Stimulated activated CD4-positive, alpha-beta T cell treated with anti-CD3 and anti-CD28 coated beads, Interleukin-1b, Interleukin-23, amount 100 ng/mL, for 1 hour (primary cell): ENCODE measurements at places on chromosomes 5 and 9.

GRCh38 chr9:18678821-18679590 is 205.1 kb downstream of the ADAMTSL1 start:
- no peak for DNase-seq

DNA sequence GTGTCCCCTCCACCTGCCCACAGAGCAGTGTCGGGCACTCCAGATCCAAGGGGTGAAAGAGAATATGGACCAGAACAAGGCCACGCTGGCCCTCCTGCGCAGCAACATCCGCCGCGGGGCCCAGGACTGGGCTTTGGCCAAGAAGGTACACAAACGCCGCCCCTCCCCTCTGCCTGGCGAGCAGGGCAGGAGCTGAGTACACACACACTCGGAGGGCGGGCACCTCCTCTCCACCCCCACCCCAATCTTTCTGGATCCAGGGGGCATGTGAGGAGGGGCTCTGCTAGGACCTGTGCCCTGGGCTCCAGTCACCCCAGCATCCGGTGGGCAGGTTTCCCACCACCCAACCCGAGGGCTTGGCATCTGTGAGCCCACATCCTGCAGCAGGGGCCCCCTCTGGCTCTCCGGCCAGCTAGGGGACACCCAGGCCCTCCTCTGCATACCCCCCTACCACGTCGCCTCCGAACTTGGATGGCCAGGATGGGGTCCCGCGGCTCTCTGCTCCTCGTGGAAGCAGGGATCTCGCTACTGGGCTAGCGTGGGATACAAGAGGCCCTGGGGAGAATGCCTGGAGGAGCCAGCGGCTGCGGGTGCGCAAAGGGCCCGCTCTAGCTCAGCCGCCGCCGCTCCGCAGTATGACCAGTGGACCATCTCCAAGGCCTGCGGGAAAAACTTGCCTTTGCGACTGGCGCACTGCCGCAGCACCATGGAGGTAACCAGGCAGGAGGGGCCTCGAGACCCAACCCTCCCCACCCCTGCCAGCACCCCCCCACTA is 3.1 kb downstream of the CCDC183 start:
- no peak for DNase-seq

GRCh38 chr9:113682297-113682771 is 193.8 kb upstream of the ZNF618 start:
- no peak for DNase-seq

DNA sequence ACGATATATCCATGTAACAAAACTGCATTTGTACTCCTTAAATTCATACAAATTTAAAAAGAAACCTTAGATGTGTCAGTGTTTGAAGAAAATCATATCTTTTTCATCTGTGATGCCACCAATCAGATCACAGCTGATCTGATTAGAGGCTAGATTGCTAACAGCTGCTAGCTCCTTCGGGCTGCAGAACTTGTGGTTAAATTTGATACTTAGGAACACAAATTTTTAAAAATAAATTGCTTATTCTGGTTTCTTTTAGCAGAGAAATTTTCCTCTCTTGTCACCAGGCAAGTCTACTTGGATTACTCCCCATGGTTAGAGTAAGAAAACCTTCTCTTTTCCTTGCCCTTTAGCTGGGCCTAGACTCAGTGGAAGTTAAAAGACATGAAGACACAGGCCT is 94.6 kb upstream of the RANBP6 start:
- no peak for DNase-seq

- no peak for DNase-seq
Observed at GRCh38 chr5:1874771-1875220, 7.9 kb downstream of the IRX4 start.

DNA sequence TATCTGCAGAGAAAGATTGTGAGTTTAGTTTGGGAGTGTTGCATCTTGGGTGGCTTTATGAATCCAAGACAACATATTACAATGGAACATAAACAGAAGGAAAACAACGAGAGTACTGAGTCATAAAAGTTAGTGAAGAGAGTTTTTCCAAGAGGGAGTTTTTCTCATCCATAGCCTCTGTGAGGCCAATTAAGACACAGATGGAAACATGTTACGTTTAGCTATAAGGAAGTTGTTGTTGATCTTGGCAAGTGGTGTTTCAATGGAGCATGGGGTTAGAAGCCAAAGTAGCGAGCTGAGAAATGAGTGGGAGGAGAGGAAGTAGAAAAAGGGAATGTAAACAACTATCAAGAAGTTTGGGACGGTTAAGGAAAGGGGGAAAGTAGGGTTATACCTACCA is 53.3 kb upstream of the SPATA31D4 start:
- no peak for DNase-seq

- no peak for DNase-seq
Observed at GRCh38 chr5:155954701-155955445, 372.1 kb upstream of the SGCD start.

DNA sequence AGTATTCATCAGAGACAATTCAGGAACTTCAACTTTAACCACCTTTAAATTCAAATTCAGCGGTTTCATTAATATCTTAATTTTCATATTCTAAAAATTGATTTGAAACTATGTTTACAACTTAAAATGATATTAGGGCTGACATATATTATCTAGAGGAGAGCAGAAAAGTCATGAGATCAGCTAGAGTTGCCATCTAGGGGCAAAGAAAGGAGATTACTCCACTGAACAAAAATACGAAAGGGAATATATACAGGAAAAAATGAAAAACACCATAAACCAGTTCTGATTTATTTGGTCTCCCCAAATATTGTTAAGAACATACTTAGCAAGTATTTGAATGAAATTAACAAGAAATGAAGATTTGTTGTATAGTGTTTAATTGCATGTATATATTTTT is 946.3 kb downstream of the DTWD2 start:
- DNase-seq = no peak

DNA sequence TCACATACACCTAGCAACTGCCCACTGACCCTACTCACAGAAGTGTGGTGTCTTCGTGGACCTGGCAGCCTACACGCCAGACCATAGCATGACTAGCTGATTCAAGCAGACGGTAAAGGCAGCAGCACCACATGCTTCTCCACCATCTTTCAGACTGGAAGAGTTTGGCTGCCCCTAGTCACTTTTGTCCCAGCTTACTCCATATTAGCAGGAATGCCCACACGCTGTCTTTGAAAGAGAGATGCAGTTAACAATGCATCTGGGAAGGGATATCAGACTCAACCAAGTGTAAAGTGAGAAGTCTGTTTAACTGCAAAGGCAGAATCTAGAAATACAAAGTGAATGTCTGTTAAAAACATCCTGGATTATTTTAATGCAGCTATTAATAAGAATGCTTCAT is 177.2 kb upstream of the GNA14 start:
- DNase-seq = no peak

GRCh38 chr9:3732077-3733038 is 206.6 kb upstream of the RFX3 start:
- DNase-seq = no peak

DNA sequence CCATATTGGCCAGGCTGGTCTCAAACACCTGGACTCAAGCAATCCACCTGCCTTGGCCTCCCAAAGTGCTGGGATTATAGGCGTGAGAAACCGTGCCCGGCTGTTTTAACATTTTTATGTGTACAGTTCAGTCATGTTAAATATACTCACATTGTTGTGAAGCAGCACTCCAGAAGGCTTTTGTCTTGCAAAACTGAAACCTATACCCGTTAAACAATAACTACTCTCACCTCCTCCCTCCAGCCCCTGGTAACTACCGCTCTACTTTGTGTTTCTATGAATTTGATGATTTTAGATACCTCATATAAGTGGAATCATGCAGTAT is 23.1 kb upstream of the SHB start:
- DNase-seq = no peak

DNA sequence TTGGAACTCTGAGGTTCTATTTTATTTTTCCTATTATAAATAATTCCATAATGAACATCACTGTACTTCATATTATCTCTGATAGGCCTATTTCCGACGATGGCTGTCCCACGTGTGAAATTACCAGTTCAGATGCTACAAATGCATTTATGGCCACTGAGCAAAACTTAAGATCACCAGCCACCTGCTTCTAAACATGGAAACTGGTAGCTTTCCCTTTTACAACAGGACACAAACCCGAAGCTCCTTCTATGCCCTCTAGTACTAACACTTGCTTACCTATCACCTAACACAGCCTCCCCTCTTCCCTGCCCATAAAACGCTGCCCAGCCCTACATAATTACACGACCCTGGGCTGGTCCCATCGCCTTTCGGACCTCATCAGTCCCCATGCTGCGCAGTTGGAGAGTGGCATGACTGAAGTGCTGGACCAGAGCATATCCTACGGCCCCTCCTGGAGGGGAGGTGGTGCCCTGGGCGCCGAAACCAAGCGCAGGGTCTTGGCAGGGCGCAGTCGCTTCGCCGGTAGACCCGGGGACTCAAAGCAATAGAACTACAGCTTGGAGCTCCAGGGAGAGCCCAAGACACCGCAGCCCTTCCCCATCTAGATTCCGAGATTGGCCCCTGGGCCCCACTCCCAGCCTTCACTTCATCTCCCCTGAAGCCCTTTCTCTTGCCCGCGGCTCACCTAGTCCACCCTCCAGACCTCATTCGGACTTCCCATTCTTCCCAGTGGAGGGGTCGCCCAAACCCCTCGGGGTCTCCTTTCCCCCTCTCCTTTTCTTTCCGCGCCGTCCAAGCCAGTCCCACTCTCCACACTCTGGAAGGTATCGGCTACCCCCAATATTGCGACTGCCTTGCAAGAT is 1.0 kb upstream of the SAP30L start:
- DNase-seq = no peak
